ENCODE measurements at places on chromosomes 12 and 14. TPM values are rescaled to one million over a fixed set of nuclear protein-coding genes. Genes with fewer than 3 reads are reported as not detected.

DNA sequence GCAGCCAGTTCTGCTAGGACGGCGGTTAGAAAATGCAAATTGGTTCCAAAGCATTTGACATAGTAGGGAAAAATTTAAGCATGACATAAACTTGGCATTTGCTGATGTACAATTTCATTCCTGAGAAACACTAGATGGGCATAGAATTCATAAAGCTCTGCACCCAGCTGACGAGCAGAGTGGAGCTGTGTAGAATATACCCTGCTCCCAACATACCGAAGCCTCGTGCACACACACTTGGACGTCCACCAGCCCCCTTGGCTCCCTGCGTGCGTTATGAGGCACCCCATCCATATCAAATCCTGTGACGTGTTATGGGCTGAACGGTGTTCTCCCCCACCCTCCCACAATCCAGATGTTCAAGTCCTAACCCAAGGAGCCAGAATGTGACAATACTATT is 65.4 kb downstream of the CLMN start:
- H3K27ac ChIP-seq = no peak overlapping the region
- peaks cover 73% of the 10 kb centered on the region for H3K4me1 ChIP-seq
- DNase-seq = no peak
- H3K27me3 ChIP-seq = no peaks in the 10 kb centered on the region
- no peaks in the 10 kb centered on the region for H3K36me3 ChIP-seq

DNA sequence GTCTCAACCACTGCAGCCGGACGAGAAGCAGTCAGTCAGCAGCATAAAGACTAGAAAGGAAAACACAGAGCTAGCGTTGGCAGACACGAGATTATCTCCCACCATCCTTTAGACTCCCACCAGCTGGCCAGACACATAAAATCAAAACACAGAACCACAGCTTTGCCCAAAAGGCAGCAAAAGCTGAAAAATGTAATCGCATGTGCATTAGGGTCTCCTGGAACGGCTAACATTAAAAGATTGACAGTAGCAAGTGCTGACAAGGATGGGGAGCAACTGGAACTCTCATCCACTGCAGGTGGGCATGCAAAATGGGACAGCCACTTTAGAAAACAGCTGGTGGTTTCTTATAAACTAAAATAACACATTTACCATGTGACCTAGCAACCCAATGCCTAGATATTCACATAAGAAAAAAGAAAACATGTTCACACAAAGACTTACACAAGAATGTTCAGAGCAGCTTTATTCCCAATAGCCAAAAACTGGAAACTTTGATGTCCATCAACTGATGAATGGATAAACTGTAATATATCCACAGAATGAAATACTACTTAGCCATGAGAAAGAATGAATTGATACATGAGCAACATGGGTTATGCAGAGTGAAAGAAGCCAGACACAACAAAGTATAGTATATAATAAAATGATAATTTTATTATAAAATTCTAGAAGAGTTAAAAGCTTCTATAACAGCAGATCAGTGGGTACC is 37.7 kb downstream of the NCOR2 start:
- no peak overlapping the region for H3K27ac ChIP-seq
- no peak overlapping the region for H3K4me3 ChIP-seq
- no peaks in the 10 kb centered on the region for H3K36me3 ChIP-seq
- H3K4me1 ChIP-seq = peaks cover 11% of the 10 kb centered on the region

DNA sequence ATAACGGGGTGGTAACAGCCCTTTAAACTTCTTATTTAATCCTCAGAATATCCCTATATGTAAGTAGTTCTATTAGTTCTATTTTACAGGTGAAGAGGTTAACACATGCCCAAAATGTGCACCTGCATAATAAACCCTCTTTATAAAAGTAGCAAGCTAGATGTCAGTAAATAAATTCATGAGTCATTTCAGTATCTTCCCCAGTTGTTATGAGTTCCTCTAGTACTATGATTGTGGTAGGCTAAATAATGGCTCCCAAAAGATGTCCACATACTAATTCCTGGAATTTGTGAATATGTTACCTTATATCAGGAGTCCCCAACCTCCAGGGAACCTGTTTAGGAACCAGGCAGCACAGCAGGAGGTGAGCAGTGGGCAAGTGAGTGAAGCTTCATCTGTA is 106.5 kb downstream of the TMTC3 start:
- no peak overlapping the region for H3K27ac ChIP-seq
- H3K27me3 ChIP-seq = no peaks in the 10 kb centered on the region
- H3K36me3 ChIP-seq = no peaks in the 10 kb centered on the region

- no peak overlapping the region for H3K4me3 ChIP-seq
- no peak overlapping the region for H3K27ac ChIP-seq
- no peak for DNase-seq
These were observed 310.4 kb downstream of the KCNH5 start for GRCh38 chr14:62734831-62735230.

DNA sequence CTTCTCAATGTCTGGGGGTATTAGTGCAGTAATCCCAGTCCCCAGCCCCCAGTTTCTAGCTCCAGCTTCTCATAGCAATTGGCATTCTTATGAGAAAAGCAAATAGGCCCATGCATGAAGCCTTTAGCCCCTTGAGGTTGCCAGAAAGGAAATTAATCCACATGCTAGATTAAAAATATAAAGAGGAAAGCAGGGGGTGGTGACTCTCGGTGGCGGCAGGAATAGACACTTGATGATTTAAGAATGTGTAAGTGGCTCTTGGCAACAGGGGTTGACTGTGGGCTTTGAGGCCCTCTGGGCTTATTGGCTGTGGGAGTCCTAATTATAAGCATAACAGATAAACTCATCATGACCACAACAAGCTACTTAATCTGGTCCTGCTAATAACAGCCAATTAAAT is 1367.3 kb upstream of the FLRT2 start:
- H3K27me3 ChIP-seq = no peaks in the 10 kb centered on the region
- no peaks in the 10 kb centered on the region for H3K36me3 ChIP-seq
- DNase-seq = no peak
- H3K4me1 ChIP-seq = no peaks in the 10 kb centered on the region
- H3K27ac ChIP-seq = no peak overlapping the region

DNA sequence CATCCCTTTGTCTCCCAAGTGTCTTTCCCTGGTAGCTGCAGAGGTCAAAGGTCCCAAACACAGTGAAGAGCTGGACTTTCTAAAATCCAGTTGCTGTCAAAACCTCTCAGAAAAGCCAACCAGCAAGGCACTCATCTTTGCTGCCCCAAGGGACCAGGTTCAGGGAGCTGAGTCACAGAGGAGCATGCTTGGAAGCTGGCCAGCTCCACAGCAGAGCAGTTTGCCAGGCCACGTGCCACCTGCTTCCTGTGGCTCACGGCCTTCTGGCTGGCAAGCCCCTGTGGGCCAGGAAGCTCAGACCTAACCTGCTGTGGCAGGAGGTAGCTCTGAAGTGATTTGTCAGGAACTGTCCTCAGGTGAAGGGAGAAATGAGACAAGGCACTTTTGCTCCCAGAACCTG is 3.6 kb downstream of the ISCU start:
- peak overlapping the region; percentile 33 for H3K27ac ChIP-seq
- no peak overlapping the region for H3K4me3 ChIP-seq
- H3K27me3 ChIP-seq = no peaks in the 10 kb centered on the region
- DNase-seq = peak; percentile 95

- DNase-seq = no peak
- no peaks in the 10 kb centered on the region for H3K36me3 ChIP-seq
- H3K27ac ChIP-seq = no peak overlapping the region
- no peak overlapping the region for H3K4me3 ChIP-seq
These were observed 265.8 kb downstream of the CPNE8 start for GRCh38 chr12:38639625-38640024.

DNA sequence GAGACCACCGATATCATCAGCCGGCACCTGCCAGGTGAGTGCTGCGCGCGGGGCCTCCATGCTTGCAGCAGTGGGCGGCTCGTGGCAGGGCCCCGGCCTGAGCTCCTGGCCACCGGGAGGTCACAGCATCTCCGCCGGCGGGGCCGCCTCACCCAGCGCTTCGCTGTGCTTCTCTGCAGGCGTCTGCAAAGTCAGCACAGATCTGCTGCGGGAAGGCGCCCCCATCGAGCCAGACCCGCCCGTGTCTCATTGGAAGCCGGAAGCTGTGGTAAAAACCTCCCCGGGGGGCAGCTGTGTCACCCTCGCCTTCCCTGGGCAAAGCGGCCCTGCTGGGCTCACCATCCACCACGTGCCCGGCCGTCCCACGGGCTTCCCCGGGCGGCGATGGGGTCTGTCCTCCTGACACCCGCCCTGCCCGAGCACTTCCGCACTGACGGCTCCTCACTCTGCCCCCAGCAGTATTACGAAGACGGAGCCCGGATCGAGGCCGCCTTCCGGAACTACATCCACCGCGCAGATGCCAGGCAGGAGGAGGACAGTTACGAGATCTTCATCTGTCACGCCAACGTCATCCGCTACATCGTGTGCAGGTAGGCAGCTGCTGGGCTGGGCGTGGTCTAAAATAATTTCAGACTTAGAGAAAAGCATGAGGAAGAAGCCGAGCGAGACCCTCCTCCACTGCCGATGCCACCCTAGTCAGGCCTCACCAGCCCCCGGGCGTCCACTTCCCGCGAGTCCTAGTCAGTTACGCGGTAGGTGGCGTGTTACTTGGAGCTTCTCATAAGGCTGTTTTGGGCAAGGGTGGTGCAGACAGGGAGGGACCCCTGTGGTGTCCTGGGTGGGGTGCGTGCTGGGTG is 7.1 kb downstream of the PGAM5 start:
- H3K4me3 ChIP-seq = no peak overlapping the region
- no peak overlapping the region for H3K27ac ChIP-seq
- H3K4me1 ChIP-seq = peaks cover 8% of the 10 kb centered on the region
- peaks cover 11% of the 10 kb centered on the region for H3K36me3 ChIP-seq
- no peaks in the 10 kb centered on the region for H3K27me3 ChIP-seq
- DNase-seq = no peak

DNA sequence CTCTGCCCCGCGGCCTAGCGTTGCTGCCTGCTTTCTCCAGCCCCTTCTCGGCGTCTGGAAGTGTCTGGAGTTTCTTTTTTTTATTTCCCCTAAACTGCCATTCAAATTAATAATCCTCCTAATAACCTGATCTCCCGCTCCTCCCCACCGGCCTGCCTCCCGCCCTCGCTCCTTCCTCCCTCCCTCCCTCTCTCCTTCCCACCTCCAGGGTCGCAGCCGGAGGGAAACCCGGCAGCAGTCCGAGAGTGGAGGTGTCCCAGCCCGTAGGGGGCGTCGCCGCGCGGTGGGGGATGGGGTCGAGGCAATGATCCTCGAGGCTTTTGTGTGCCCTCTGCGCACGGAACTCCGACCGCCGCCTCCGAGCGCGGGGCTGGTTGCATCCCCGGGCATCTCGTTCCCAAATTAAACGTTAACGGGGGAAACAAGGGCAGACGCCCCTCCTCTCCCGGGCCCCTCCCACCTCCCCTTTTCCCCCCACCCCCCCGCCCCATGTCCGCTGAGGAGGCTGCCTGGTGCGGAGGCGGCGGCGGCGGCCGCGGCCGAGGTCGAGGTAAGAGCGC is 1.0 kb upstream of the SOCS2 start:
- DNase-seq = peak; percentile 64
- peaks cover 20% of the 10 kb centered on the region for H3K4me1 ChIP-seq
- no peaks in the 10 kb centered on the region for H3K36me3 ChIP-seq
- peak overlapping the region; percentile 14 for H3K4me3 ChIP-seq
- no peaks in the 10 kb centered on the region for H3K27me3 ChIP-seq

DNA sequence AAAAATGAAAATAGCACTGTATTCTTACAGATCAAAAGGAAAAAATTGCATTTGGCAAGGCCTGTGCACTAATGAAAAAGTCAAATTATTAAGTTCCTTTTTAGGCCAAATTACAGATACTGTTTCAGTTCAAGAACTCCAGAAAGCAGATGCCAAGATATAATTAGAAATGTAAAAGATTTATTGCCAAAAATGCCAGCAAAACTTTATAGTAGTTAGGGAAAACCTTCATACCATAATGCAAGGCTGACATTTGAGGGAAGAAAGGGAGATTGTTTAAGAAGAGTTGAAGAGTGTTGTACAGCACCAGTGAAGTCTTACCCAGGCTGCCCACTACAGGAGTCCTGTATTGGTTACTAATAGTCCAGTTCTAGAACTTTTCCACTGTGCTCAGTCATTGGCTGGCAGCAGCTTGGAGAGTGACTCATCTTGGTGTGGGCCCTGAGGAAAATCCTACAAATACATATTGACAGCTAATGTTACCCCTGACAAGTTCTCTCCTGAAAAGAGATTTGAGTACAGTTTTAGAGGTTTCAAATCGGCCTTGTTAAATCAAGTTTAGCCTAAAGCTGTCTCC is 600.4 kb downstream of the C12orf50 start:
- no peaks in the 10 kb centered on the region for H3K27me3 ChIP-seq
- no peaks in the 10 kb centered on the region for H3K36me3 ChIP-seq
- no peak overlapping the region for H3K4me3 ChIP-seq
- no peak for DNase-seq
- H3K4me1 ChIP-seq = no peaks in the 10 kb centered on the region
- no peak overlapping the region for H3K27ac ChIP-seq

- no peaks in the 10 kb centered on the region for H3K36me3 ChIP-seq
- H3K4me3 ChIP-seq = no peak overlapping the region
- no peaks in the 10 kb centered on the region for H3K27me3 ChIP-seq
- H3K4me1 ChIP-seq = peaks cover 45% of the 10 kb centered on the region
- H3K27ac ChIP-seq = no peak overlapping the region
These were observed 4.9 kb downstream of the ETV6 start for GRCh38 chr12:11654338-11654737.

DNA sequence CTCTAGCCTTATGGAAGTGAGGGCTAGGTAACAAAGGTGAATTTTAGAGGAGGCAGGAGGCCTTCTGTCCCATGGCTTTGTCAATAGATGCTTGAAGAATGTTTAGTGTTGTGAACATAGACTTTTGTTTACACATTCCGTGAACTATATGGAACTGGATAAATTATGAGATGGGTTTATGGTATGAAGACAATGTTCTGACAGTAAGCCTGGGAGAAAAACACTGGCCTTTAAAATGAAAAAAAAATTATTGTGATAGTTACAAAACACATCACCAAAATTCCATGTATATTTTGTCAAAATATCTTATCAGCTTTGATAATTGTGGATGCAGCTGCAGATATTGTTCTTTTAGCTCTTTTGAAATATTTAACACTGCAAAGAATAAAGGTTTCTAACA is 251.5 kb upstream of the DCN start:
- no peak overlapping the region for H3K4me3 ChIP-seq
- no peak overlapping the region for H3K27ac ChIP-seq
- H3K27me3 ChIP-seq = no peaks in the 10 kb centered on the region
- DNase-seq = no peak

Gene AMIGO2
- 2.6 TPM for total RNA-seq

Gene BATF
- not detected for total RNA-seq

Gene CLEC4E
- 2.6 TPM for total RNA-seq

Gene ZC2HC1C
- 7.8 TPM for total RNA-seq

Gene DIO3
- total RNA-seq = 1.3 TPM

Gene C3AR1
- 3.9 TPM for total RNA-seq

All from body of pancreas (tissue), 4 donors.